ENCODE measurements at places on chromosomes 1 and 21. TPM values are rescaled to one million over a fixed set of nuclear protein-coding genes. Genes with fewer than 3 reads are reported as not detected.

The CYP4A22 gene
- polyA plus RNA-seq = 7.5 TPM

The GLIS1 gene
- 1.5 TPM for polyA plus RNA-seq

The DNAJC28 gene
- polyA plus RNA-seq = 6.3 TPM

The IFNLR1 gene
- polyA plus RNA-seq = 4.3 TPM

The PAPPA2 gene
- 64.4 TPM for polyA plus RNA-seq

DNA sequence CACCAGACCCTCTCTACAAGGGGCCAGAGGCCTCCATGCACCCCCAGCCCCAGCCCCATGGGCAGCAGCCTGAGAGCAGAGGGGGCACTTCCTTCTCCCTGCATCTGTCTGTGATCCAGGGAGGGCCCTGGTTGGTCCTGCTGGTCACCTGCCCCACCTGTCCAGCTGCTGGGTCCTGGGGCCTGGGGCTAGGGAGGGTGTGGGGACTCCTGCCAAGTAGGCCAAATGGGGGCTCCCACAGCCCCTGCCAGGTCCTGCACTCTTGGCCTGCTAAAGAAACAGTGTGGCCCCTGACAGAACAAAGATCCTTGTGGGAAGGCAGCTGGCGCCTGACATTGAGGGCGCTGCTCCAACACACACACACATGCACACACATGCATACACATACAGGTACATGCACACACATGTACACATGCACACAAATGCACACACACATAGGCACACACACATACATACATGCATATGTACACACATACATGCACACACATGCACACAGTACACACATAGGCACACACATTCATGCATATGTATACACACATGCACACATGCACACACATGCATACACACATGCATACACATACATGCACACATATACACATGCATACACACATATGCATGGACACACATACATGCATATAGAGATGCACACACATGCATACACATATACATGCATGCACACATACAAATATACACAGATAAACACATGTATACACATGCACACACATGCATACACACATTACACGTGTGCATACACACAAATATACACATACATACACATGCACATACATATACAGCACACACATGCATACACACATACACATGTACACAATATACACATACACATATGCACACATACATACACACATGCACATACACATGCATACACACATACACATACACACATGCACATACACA is 49.9 kb downstream of the TRPM2 start:
- DNase-seq = no peak

GRCh38 chr1:109466452-109467300 is at the start of gene SYPL2:
TSS of gene SYPL2 (plus strand) at chr1:109466546. CDS start at chr1:109466844, 298 bp downstream.
- no peak for DNase-seq

- no peak for DNase-seq
Observed at GRCh38 chr1:230986976-230987375, 8.1 kb downstream of the ARV1 start.

DNA sequence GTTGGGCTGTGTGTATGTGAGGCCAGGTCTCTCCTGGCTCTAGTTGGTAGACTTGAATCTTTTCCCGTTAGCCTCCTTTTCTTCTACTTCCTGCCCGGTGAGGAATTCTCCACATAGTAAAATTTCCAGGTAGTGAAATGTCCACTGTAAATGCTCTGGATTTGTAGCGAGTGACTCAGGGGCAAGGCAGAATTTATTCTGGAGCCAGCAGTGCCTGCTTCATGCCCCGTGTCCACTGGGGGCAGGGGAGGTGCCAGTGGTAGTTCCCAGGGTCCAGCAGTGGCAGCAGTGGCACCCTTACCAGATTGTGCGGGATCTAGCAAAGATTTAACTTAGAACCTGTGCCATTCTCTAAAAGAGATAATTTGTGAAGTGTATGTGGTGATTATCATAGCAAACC is 74.5 kb upstream of the USP24 start:
- no peak for DNase-seq

- no peak for DNase-seq
Observed at GRCh38 chr1:26787381-26787705, 407 bp upstream of the PIGV start.

- no peak for DNase-seq
Observed at GRCh38 chr1:24297852-24298232, 21.3 kb upstream of the GRHL3 start.

- DNase-seq = no peak
Observed at GRCh38 chr1:99751877-99752504, 14.4 kb downstream of the FRRS1 start.

DNA sequence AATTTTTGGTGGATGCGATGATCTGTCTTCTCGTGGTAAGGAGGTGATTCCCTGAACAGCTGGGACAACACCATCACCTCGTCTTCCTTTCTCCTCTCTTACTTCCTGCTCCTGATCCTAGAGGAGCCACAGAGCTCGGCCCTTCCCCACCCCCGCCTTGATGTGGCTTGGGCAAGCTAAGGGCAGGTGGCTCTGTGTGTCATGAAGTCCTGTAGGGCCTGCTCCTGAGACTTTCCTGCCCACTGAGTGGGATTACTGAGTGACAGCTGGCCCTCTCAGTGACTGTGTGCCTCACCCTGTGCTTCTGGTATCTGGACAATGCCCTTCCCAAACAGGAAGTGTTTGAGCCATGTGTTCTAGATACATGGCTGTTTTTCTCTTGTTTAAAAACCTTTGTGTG is 153.0 kb downstream of the KCNJ6 start:
- no peak for DNase-seq

GRCh38 chr1:9111957-9112356 is 16.9 kb downstream of the GPR157 start:
- DNase-seq = no peak

- DNase-seq = no peak
Observed at GRCh38 chr1:206117151-206117948, at the start of gene AVPR1B. TSS of gene AVPR1B (minus strand) at chr1:206117388. CDS start at chr1:206116890, 498 bp downstream.
